RPMI7951 (cell line): ENCODE measurements at places on chromosomes 3 and 15. TPM values are rescaled to one million over a fixed set of nuclear protein-coding genes. Genes with fewer than 3 reads are reported as not detected.

DNA sequence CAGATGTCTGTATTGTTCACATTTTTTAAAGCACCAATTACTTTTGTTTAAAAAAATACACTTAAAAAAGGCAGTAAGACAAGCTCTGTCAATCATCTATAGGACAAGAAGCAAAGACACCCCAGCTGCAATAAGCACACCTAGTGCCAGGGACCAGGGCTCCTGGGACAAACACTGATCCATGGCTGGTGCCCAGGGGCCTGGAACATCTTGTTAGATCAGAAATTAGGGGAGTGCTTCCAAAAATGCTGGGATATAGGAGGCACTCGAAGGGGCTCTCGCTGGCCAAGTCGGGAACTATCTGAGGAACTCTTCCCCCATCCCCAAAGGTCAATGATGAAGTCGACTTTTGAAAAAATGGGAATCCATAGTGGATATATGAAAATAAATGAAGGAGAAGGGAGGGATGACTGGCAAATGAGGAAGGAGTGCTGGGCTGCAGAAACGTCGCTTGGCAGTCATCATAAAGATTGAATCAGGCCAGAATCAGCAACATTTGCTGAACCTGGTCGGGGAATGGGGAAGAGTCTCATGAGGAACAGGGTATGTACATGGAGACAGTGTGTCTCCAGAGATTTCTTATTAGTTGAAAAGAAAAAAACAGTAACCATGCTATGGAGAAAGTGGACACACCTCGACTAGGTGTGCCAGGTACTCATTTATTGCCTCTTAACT is 28.5 kb downstream of the TSPAN3 start:
- no peak for DNase-seq

GRCh38 chr3:30180310-30181177 is 425.9 kb upstream of the TGFBR2 start:
- no peak for DNase-seq

- peak; percentile 7 for DNase-seq
Observed at GRCh38 chr3:135739779-135740178, 225.7 kb upstream of the PPP2R3A start.

GRCh38 chr3:45105855-45106671 is 40.1 kb downstream of the CDCP1 start:
- DNase-seq: peak; percentile 99

- DNase-seq: no peak
Observed at GRCh38 chr15:23671481-23671880, 15.6 kb downstream of the NDN start.

DNA sequence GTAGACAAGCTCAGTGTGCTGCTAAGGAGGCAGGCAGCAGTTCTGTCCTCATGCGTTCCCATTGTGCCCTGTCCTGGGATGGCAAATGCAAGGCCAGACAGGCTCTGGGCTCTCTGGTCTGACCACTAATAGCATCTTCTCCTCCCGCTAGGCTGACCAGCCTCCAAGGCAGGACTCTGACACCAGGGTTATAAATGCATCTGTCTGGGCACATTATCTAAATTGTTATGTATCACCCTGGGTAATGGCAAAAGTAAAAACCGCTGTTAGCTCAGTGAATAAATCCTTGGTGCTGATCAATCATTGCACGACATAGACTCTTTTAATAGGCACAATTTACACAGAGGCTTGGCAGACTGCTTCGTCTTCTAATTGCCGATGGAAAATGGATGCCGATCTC is 85.6 kb downstream of the CLSTN2 start:
- DNase-seq: no peak

DNA sequence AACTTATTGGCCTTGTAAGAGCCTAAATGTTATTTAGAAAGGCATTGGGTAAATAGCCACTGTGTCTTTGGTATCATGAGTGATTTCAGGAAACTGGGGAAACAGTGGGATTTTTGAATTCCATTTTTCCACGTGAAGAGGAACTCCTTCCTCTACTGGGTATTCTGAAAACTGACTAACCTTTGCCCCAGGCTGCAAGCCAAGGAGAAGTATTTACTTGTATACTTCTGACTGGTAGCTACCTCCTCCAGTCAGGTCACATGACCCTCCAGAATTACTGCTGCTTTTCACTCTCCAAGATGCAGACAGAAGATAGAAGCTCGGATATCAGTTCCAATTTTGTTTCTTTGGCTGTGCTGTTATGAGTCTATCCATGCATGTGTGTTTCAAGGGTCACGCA is 50.9 kb upstream of the MAP3K13 start:
- no peak for DNase-seq

DNA sequence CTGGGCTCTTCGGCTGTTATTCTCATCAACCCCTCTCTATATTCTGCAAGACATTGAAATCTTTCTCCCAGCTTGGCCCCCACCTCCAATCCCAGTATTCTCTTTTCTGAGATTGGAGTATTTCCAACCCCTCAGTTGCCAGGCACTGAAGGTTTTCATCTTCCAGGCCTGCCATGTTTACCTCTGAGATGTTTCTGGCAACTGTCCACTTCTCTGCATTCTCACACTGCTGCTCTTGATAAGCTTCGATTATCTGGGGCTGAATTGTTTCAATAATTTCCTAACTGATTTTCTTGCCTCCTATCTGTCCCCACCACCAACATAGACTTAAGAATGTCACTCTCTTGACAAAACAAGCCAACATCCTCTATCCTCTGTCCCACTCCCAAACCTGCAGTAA is 1.4 kb upstream of the GPR156 start:
- no peak for DNase-seq

DNA sequence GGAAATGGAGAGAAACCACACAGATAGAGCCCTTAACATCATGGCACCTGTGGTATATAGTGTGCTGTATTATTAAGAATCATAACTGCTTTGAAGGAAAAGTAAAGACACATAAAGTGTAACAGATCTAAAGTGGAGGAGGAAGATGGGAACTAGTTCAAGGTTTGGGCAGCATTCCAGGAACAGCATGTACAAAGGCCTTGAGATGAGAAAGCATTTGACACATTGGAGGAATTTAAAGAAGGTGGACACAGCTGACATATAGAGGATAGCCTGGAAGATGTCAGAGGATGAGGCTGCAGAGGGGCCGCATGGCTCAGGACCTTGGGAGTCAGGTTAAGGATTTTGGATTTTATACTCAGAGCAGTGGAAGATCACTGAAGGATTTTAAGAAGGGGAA is 39.0 kb downstream of the LRTM1 start:
- no peak for DNase-seq

DNA sequence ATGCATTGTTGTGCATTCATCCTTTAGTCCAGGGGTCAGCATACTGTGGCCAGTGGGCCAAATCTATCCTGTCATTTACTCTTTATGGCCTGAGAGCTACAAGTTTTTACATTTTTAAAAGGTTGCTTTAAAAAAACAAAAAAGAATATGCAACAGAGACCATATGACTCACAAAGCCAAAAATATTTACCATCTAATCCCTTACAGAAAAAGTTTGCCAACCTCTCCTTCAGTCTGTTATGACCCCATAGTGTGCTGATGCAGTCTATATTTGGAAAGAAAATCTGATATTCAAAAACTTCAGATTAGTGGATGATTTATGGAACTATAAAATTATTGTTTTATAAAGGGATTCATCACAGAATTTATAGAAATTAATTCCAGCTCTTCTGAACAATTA is 237.5 kb upstream of the IL12A start:
- no peak for DNase-seq

DNA sequence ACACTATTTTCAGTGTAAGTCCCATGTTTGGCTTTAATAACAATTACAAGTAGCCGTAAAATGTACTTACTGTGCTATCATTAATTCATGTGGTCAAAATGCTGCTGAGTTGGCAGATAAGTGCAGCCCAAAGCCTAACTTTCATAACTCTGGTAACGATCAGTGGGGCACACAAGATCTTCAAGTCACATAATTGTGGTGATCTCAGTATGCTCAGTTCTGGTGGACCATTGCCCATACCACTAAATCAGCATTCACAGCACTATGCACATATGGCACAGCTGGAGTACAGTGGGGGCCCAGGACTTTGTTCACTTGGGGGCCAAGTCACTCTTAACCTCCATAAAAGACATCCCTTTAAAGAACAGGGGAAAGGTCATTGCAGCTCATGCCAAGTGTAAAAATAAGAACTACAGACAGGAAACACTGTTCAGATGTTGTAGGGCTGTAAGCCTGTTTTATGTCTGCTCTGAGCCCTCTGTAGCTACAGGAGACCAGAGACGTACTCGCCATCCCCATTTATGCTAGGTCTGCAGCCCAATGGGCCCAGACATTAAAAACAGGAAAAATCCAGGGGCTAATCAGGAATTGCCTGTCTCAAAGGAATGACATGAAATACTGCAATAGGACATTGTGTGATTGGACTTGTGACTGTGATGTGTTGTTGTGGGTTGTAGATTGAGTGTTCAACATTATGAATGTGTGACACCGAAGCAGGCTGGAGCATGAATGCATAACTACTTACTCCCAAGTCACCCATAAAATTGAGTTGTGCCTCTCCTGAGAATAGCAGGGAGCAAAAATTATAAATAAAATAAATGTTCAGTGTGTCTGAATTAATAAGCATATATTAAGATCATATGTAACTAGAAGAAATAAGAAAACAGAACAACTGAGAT is 282.5 kb upstream of the EPHA3 start:
- DNase-seq: no peak

- DNase-seq: peak; percentile 62
Observed at GRCh38 chr3:138125548-138126221, 6.5 kb downstream of the A4GNT start.

- peak; percentile 97 for DNase-seq
Observed at GRCh38 chr3:196666001-196666867, 26.7 kb downstream of the NRROS start.

GRCh38 chr3:60263191-60263590 is 988.1 kb downstream of the FHIT start:
- DNase-seq: no peak

- peak; percentile 83 for DNase-seq
Observed at GRCh38 chr3:123739754-123740153, 144.4 kb downstream of the MYLK start.

DNA sequence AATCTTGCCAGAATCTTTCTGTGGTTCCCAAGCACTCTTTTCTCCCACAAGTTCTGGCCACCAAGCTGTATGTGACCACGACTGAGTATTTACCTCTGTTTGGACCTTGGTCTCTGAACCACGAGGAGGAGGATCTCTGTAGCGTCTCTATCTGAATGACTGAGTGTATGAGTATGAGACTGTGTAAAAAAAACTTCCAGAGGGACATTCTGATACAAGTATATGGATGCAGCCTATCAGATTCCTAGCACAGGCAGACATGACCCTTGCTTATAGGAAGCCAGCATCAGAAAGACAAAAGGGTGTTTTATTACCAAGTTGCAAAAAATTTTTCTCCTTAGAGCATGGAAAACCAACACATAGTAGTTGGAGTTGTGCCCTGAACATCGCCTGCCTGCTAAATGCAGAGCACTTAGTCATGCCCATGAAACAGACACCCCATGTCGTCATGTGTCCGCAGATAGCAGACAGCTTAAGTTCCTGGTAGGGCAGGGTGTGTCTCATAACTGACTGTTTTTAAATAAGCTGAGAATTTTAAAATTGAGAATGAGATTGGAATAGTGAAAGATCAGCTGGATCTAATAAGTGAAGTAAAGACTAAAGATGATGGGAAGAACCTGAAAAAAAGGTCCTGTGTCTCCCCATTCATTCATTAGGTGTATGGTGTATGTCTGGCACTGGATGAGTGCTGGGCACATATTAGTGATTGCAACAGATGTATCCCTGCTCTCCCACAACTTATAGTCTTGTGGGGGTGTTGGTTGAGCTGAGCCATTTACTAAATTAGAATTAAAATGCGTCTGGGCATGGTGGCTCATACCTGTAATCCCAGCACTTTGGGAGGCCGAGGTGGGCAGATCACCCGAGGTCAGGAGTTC is 30.9 kb downstream of the DAG1 start:
- peak; percentile 93 for DNase-seq

- DNase-seq: no peak
Observed at GRCh38 chr3:4981294-4981664, 2.0 kb downstream of the BHLHE40 start.

GRCh38 chr3:189233225-189233858 is 61.6 kb downstream of the TPRG1 start:
- peak; percentile 76 for DNase-seq

GRCh38 chr15:65060641-65061397 is 7.0 kb downstream of the RASL12 start:
- no peak for DNase-seq

DNA sequence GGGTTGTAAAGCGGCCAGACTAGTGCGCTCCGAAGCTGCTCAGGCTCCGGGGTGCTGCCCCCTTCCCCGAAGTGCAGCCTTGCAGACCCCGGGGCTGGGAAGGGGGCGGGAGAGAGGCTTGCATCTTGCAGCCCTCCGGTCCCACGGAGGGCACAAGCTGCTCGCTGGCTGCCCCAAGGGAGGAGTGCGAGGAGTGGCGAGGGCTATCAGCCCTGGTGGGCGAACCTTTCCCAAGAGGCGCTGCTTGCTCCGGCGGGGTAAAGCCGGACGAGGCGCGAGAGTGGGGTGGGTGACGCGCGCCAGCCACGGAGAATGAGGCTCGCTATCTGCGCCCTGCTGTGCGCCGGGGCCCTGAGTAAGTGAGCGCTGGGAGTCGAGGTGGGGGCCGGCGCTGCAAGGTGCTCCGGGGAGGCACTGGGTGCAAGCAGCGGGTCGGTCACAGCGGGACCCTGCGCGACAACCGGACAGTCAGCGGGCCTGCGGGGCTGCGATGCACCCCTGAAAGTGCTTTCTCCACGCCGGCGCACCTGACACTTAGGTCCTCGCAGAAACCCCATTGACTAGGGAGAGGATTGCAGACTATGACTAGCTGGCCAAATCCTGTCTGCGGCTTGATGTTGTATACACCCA is 12.7 kb upstream of the TOPBP1 start:
- no peak for DNase-seq

- DNase-seq: no peak
Observed at GRCh38 chr3:73635254-73635653, 10.5 kb upstream of the PDZRN3 start.

GRCh38 chr3:38454884-38455638 is 1.4 kb downstream of the ACVR2B start:
- DNase-seq: peak; percentile 62

DNA sequence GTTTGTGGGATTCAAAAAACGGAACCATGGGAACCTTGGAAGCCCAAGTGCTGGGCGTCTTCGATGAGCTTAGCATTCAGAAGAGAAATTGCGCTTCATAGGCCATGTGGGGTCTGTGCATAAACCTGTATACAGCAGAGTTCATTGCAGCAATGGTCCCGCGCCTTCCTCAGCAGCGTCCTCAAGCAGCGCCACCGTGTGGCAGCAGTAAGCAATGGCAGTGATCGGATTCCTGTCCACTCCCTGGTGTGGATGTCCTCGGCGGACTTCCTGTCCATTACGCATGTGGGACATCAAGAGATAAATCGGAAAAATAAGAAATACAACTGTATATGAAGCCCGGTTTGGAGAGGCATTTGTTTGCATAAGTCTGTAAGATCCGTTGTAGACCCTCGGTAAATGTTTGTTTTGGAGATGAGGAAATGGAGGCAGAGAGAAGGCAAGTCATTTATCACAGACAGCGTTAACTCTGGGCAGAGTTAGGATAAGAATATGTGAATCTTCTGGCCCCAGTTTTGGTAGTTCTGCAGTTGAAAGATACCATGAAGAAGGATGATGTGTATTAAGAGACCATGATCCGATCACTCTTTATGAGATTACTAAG is 57.7 kb downstream of the CNTN4 start:
- DNase-seq: no peak

Gene GPR171
- not detected in 2 replicates for total RNA-seq

Gene MESP2
- total RNA-seq: 1.8 and 2.6 TPM in 2 replicates

Gene CFAP44
- 0.59 and 1.6 TPM in 2 replicates for total RNA-seq

Gene ILDR1
- not detected in 2 replicates for total RNA-seq

Gene GNAT1
- not detected in 2 replicates for total RNA-seq

Gene CLRN1
- not detected in 2 replicates for total RNA-seq

Gene CPN2
- 0.10 TPM in 1 of 2 replicates, not detected in the other for total RNA-seq

Gene LMCD1
- 31.8 and 40.6 TPM in 2 replicates for total RNA-seq

Gene C3orf49
- not detected in 2 replicates for total RNA-seq

Gene PSMD6
- total RNA-seq: 174 and 175 TPM in 2 replicates

Gene GPR62
- not detected in 2 replicates for total RNA-seq
